ENCODE measurements at places on chromosomes 2 and 18.
A peak's percentile ranks its signal among the peaks of the same experiment; 100 is the strongest.

- DNase-seq, result peak; percentile 83
Measured at GRCh38 chr2:5121642-5122041, 570.5 kb upstream of the SOX11 start.

- peak; percentile 62 for DNase-seq
Measured at GRCh38 chr2:170812710-170813600, 3.7 kb upstream of the GAD1 start.

- DNase-seq, result no peak
Measured at GRCh38 chr18:75016025-75016717, 192.8 kb downstream of the PTGR3 start.

DNA sequence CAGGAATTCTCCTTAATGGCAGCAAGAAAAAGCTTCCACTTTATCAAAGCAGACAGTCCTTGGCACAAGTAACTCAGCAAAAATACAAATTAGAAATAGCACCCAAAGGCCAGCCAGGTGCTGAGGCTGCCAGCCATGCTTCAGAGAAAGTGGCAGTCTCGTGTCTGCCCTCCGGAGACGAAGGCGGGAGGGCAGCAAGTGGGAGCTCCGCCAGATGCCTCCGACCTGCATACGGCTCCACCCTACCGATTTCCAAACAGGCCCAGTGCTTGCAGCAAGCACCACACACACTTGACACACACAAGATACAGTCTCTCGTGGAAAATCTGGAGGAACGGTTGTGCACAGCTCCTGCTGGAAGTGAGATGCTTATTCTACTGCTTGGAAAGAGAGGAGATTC lies 134.9 kb upstream of the REV1 start:
- DNase-seq, result no peak

DNA sequence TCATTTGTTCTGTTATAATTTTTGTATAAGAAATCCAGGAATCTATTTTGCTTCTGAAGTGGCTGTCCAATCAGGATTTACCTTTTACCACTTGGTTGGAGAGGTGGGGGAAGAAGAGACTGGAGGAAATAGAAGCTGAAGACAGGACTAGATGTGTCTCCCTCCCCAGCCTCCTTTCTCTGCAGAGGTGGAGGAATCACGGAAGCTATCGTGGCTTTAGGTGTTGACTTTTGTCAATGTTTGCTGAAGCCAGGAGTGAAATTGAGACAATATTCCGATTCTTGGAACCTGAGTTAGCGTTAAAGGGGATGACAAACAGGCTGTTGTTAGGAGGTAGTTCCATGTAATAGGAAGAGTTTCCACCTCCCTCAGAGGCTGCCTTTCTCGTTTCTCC lies 43.5 kb downstream of the PDCL3 start:
- DNase-seq, result no peak

GRCh38 chr2:237725661-237726060 lies 72.9 kb upstream of the RBM44 start:
- no peak for DNase-seq

GRCh38 chr2:219452361-219453317 lies 18.0 kb downstream of the SPEG start:
- DNase-seq, result peak; percentile 63

DNA sequence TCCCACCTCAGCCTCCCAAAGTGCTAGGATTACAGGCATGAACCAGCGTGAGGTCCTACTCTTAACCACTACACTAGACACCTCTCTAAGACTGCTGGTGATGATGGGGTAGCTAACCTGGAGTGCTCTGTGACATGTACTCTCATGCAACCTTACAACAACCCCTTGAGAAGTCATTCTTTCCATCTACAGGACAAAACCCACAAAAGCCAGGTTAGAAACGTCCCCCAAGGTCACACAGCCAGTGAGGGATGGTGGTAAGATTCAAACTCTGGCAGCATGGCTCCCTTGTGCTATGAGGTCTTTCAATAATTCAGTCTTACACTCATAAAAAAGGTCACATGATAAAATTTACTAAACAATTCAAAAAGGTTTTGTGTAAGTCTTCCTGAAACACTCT lies 94.8 kb upstream of the SERTAD2 start:
- DNase-seq, result no peak

DNA sequence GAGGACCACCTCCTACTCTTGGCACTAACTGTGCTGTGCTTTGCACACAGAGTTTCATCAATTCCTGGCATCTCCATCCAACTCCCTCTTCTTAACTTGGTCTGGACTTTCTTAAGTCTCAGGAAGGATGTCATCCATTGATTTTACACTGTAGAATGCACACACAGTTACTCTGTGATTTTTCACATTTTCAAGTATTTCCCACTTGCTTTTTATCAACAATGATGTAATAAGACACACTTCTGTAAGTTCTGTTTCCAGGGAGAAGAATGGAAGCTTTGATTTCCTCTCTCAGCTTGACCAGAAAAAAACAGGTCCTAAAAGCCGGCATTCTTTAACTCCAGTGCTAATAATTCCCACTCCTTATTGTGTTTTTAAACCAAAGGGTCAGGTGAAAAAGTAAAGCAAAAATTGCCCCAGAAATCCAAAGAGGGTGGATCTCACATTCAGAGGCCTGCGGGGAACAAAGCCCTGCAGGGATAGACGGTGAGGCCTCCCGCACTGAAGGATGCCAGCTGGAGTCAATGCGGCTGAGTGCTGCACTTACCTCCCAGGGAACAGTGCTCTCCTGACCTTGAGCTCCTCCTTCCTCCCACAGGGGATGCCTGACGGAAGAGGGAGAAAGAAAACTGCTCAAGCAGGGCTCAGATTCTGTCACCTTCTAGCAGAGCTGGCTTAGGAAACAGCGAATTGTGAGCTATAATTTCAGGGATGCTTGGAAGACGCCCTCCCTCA lies 83.1 kb downstream of the PDCL3 start:
- DNase-seq, result no peak

GRCh38 chr2:48532824-48533223 lies 2.9 kb downstream of the STON1 start:
- DNase-seq, result no peak

DNA sequence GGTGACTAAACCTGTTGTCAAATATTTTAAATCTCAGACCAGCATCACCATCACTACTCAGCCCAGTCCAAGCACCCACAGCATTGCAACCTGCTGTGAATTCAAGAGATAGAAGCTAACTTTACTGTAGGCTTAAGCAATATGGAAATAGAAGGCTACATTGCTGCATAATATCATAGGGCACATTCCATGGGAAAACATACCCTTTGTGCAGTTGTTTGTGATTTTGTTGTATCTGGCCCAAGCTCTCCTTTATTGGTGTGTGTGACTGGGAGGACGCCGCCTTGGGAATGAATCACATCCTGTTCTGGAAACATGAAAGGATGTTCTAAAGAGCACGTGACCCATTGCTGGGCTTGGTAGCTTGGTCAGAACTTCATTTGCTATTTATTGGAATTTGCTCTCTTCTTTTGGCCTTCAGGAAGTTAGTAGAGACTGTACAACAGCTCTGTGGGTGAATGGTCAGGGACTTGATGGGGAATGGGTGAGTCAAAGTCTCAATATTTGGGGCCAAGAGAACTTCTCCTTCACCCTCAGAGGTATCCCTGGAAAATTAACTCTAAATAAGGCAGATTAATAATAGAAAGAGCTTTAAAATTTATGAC lies 106.8 kb upstream of the SERPINE2 start:
- DNase-seq, result no peak

DNA sequence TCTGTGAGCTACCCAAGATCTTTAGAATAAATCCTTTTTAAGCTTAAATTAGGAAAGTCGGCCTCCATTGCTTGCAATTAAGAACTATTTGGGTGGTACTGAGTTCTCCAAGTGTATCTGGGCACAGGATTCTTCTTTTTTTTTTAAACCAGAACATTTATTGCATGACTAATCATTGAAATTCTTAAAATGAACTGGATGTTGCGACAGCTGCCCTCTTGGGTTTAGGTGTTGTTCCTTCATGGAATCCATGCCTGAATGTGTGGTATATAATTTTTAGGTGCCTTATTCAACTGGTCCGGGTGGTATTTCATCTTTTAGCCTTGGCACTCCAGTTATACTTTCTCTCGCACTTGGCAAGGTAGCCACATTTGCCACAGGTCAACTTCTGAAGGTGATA lies 14.5 kb upstream of the KCNK3 start:
- no peak for DNase-seq

DNA sequence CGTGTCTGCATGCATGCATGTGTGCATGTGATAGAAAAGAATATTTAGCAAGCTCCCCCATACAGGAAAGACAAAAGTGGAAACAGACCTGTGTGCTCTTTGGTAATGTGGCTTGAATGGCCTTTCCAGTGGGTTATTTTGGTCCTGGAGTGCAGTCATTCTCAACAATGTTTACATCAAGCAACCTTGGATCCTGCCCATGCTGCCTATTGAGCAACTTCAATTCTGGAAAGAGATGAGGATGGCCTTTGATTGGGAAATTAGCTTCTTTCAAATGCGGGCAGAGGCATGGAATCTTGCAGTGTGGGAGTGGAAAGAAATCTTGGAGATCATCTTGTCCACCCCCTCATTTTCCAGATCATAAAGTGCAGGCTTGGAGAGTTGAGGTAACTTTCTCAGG lies 87.2 kb upstream of the SMAD2 start:
- no peak for DNase-seq

- DNase-seq, result no peak
Measured at GRCh38 chr2:147358375-147358774, 486.5 kb upstream of the ACVR2A start.

DNA sequence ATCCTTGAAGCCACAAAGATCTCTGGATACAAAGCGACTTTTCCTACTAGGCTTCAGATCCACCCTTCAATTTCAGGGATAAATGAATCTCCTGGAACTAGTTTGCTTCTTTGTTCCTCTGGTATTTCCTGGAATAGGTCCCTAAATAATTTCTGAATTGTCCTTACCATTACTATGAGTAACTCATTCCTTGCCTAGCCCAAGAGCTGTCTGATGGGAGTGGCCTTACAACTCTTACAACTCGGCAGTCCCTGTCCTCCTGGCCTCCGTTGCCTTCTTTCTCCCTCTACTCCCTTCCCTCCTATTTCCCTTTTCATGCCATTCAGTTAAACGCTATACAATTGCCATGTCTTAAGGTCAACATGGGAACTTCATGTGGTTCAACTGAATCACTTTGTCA lies 98.2 kb upstream of the FHL2 start:
- no peak for DNase-seq

- DNase-seq, result no peak
Measured at GRCh38 chr2:10387033-10387432, 61.1 kb downstream of the ODC1 start.

GRCh38 chr2:20478961-20479360 lies 32.1 kb downstream of the RHOB start:
- no peak for DNase-seq

- no peak for DNase-seq
Measured at GRCh38 chr2:148860037-148860436, 15.0 kb upstream of the KIF5C start.

DNA sequence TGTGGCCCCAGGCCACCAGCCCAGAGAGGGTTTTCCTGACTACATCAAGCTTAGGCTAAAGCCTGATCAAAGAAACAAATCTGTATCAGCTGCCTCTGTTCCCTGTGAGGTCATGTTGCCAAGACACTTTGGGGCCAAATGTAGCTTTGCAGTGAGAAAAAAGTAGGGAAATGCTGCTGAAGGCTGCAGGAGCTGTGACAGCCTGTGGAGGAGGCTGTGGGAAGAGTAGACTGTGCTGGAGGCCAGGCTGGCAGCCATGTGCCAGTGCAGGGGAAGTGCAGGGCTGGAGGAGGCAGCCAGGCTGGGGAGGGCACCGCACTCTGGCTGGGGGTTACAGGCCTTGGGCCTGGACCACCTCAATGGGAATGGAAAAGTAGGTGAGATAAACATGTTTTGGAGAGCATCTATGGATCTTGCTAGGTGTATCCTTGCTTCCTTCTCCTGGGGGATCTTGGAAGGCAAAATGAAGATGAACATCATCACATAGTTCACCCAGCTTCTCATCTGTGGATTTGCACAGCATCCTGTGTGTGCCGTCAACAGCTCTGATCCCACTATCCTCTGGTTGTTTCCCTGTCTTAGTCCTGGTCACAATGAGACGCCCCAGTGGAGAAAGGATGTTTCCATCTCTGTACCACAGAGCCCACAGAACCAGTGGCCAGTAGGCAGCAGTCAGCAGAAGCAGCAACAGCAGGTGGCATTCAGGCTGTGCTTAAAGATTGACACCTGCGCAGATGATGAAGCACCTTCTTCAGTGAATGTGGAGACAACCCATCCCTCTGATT lies 103.8 kb upstream of the COPS8 start:
- DNase-seq, result no peak

DNA sequence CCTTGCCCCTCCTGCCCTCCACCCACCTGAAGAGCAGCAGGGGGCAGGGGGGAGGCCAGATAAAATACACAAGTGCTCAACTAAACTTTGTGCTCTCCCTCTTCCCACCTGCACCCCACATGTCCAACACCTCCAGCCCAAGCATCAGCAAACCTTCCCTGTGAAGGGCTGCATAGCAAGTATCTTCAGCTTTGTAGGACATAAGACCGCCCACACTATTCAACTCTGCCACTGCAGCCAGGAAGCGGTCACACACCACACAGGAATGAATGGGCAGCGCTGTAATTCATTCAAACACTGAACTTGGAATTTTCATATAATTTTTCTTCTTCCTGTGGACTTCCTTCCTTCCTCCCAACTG lies 27.5 kb downstream of the TFCP2L1 start:
- no peak for DNase-seq

DNA sequence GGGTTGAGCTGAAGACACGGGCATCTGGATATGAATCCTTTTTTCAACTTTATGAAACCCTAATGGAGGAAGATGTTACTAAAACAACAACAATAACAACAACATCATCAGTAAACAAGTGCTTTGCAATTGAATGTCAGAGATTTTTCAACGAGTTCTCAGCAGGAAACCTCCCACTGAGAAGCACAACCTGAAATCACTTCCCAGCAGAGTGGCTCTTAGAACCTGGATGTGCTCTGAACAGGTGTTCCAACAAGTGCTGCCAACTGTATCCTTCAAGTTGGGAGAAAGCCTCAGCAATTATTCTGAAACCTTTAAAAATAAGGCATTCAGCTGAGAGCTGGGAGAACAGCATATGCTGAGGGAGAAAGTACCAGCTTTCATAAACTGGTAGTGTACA lies 1622.7 kb upstream of the CELF4 start:
- DNase-seq, result no peak

DNA sequence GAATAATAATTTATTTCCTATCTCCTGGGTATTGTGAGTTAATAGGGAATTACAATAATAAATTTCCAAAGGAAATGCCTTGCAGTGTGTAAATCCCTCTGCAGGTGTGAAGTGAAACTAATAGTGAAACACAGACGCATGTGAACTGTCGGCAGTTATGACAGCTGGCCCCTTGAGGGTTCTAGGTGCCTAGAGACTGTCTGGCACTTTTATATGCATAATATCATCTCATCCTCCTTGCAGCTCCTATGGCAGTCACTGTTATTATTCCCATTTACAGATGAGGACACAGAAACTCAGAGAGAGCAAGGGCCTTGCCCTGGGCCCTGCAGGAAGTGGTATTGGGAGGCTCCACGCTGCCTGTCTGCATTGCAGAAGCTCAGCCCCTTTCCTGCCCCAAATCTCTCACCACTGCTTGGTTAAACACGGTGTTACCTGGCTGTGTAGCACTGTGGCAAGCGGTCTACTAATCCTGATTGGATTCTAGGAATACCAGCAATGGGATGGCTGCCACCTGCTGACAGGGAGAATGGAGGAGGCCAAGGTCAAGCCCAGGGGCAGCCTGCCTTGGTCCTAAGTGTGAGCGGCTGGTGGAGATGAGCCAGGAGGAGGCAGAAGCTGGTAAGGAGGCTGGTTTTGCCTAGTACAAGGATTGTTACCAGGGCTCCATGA lies 32.8 kb upstream of the ACKR3 start:
- DNase-seq, result no peak

GRCh38 chr2:174762464-174762863 lies 1.8 kb downstream of the CHRNA1 start:
- no peak for DNase-seq

- no peak for DNase-seq
Measured at GRCh38 chr2:121074293-121074932, 210.6 kb downstream of the TFCP2L1 start.

All from SK-N-SH (cell line).